ENCODE measurements at places on chromosomes 5 and 9. TPM values are rescaled to one million over a fixed set of nuclear protein-coding genes. Genes with fewer than 3 reads are reported as not detected.

The ADAMTS16 gene
- 0.08 TPM for total RNA-seq

DNA sequence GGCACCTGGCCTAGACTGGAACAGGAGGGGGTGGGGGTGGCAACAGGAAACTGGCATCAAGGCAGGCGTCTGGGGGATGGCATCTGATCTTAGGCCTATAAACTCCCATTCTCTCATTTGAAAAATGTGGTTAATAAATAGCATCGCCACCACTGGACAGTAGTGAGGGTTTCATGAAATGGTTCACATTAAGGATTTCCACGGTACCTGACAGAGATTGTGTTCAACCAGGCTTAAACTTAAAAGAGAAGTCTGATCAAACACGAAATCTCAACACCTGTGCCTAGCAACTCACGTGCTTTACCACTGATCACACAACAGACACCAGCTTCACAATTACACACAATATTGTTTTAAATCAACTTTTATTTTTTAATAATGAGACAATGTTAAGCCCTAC is 3.0 kb downstream of the DENND1A start:
- DNase-seq: no peak

The SPINK13 gene
- not detected for total RNA-seq

GRCh38 chr9:27489087-27489876 is 34.8 kb upstream of the IFNK start:
- peak; percentile 50 for DNase-seq

DNA sequence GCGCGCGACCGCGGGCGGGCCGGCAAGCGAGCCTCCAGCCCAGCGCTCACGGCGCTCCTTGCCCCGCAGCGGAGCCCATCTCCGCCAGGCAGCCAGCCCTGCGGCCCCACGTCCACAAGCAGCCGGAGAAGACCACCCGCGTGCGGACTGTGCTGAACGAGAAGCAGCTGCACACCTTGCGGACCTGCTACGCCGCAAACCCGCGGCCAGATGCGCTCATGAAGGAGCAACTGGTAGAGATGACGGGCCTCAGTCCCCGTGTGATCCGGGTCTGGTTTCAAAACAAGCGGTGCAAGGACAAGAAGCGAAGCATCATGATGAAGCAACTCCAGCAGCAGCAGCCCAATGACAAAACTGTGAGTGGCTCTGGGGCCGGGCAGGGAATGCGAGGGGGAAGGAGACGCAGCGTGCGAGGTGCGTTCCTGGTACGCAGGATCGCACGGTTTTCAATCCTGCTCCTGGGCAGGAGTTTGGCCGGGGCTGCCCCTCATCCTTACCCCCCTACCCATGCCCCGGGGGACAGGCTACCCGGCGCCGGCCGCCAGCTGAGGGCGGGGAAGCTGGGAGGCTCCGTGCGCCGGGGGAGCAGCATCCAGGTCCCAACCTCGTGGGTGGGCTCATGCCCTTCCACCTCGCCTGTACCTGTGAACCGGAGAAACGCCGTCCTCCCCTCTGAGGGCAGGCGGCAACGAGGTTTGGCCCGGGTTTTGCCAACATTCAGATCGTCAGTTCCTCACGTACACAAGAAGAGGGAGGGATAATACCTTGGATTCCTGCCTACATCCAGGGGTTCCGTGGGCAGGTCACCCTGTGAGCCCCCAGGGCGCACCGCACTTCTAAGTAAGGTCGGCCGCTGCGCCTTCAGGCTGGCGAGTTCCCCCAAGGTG is 6.6 kb downstream of the ISL1 start:
- no peak for DNase-seq

The TAS2R1 gene
- not detected for total RNA-seq

DNA sequence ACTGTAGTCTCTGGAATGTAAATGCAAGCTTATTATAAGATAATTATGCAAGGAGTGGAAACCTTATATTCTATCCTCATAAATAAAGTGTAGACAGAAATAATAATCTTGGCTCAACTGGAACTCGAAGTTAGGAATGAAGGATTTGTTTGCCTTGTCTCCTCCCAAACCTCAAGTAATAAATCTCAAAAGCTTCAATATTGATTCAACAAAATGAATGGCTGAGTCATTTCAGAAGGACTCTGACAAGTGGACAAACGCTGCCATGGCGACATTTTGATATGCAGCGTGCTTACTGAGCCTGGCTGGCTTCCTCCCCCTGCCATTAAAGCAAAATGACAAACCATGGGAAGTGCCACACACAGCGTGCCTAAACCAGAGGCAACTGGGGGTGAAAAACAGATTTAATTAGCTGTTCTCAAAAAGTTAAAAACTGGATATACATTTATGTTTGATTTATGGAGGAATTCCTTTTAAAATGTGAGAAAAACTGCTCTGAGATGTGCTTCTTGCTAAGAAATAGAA is 10.5 kb upstream of the ADGRV1 start:
- DNase-seq: no peak

The NUDT12 gene
- total RNA-seq: 3.9 TPM

GRCh38 chr5:55577353-55578060 is 42.7 kb upstream of the PLPP1 start:
- no peak for DNase-seq

DNA sequence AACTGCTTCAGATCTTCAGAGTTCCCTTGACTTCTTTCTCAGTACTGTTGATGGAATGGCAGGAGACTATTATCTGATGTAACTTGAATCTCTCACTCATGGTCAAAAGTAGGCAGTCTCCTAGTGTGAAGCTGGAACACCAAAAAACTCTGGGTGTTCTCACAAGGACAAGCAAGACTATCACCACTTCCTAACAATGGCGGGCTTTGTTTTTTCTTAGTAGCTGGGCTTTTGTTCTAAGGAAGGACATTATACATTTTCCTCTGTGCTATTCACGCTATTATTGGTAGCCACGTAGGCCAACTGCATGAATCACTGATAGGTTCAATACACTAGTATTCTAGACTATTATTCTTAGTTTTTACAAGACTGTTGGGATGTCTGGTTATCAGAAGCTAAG is 67.7 kb upstream of the ATG10 start:
- no peak for DNase-seq

GRCh38 chr5:93192683-93193082 is 388.3 kb downstream of the NR2F1-AS1 start:
- DNase-seq: no peak

DNA sequence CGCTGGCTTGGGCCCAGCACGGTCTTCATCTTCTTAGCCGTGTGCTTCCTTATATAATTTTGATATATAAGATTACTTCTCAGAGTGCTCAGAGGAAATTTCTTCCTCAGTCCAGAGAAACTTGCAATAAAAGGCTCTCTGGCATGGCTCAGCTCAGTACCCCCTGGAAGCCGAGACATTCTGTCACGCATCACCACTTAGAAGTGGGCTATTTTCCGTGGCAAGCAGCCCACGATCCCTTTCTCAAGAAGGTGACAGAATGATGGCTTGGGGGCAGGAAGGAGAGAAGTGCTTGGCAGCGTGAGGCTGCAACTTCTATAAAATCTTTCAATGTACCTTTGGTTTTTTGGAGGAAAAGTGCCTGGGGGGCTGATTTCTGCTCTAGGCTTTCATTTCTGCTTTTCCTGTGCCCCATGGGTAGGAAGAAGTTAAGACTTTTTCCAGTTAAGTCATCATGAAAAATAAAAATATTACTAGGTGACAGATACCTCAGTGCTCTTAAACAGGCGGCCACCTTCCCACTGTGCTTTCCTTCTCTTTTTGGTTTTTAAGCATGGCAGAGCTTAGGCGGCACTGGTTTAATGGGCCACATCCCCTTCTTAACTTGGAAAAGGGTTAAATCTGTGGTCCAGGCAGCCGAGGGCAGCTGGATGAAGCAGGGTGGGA is 104.6 kb downstream of the MVB12B start:
- DNase-seq: no peak

The TMEM161B gene
- total RNA-seq: 23.9 TPM

- DNase-seq: no peak
These were observed 147.8 kb downstream of the MAPKAP1 start for GRCh38 chr9:125559194-125559593.

GRCh38 chr5:32949286-32949970 is 238.3 kb downstream of the NPR3 start:
- DNase-seq: no peak

The PDE6A gene
- not detected for total RNA-seq

DNA sequence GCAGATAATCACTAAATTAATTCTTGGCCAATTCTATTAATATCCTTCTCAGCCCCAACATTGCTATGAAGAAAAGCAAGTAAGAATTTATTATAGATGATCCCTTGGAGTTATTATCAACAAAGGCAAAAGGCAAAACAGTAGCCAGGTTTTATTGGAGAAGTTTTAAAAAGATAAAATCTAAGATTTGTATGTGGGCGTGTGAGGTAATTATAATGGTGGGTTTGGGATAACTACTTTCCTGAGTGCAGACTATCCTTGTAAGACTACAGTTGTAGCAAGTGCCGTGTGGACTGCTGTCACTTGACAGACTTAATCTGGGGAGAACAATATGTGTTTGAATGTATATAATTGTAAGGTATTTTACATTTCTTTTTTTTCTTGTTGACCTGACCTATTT is 23.2 kb downstream of the SLC31A1 start:
- no peak for DNase-seq

The ARSI gene
- not detected for total RNA-seq

- no peak for DNase-seq
These were observed 59.8 kb downstream of the TNC start for GRCh38 chr9:115058175-115058574.

The PSAT1 gene
- 47.2 TPM for total RNA-seq

GRCh38 chr9:79824265-79824664 is 252.5 kb downstream of the TLE4 start:
- no peak for DNase-seq

DNA sequence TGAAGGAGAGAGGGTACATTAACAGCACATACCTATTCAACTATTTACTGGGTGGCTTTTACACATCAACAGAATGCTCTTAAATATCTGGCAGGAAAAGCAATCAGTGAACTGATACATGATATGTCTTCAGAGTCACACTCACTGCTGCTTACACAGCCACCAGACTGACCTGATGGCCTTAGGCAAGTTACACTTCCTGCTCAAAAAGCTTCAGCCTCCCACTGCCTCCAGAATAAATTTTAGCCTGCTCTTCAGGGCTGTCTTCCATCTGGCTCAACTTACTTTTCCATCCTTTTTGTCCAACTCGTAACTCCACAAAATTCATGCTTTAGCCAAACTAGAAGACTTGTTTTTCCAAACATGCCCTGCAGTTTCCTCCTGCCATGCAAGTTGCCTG is 10.7 kb downstream of the LOX start:
- no peak for DNase-seq

- DNase-seq: peak; percentile 2
These were observed 218.5 kb upstream of the ELAVL2 start for GRCh38 chr9:24044576-24044975.

The ADAMTS19 gene
- not detected for total RNA-seq

GRCh38 chr9:8136477-8136876 is 336.9 kb upstream of the DMAC1 start:
- no peak for DNase-seq

- no peak for DNase-seq
These were observed 346 bp downstream of the ATOX1 start for GRCh38 chr5:151758141-151758429.

DNA sequence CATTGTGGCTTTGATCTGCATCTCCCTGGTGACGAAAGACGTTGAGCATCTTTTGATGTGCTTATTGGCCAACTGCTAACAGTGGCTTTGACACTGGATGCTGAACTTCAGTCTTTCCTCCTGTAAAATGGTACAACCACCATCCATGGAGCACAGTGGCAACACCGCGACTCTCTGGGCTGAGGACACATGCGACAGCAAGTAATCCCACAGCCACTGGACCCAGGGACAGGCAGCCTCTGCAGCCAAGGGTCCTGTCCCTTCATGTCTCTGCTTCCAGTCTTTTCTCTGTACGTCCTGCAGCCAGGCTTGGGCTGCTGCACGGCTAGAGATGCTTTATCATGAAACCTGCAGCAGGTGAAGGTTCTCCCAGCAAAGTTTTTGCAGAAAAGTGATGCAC is 83.5 kb downstream of the DAP start:
- no peak for DNase-seq

The TMEM232 gene
- total RNA-seq: 2.0 TPM

The FBXO38 gene
- 34.0 TPM for total RNA-seq

GRCh38 chr5:10789726-10790125 is 28.7 kb upstream of the DAP start:
- DNase-seq: no peak

GRCh38 chr5:145962001-145962400 is 25.6 kb downstream of the SH3RF2 start:
- DNase-seq: no peak

GRCh38 chr5:97192580-97193354 is 9.7 kb upstream of the RIOK2 start:
- peak; percentile 63 for DNase-seq

- no peak for DNase-seq
These were observed 230.0 kb upstream of the RGMB start for GRCh38 chr5:98543490-98543889.

DNA sequence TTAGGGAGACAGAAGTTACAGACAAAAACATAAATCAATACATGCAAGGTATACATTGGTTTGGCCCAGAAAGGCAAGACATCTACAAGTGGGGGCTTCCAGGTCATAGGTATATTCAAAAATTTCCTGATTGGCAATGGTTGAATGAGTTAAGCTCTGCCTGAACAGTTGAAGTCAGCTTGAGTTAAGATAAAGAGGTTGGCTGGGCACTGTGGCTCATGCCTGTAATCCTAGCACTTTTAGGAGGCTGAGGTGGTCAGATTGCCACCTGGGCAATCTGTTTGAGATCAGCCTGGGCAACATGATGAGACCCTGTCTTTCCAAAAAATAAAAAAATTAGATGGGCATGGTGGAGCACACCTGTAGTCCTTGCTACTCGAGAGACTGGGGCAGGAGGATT is 16.3 kb downstream of the TMC1 start:
- no peak for DNase-seq

GRCh38 chr5:31846934-31847333 is 208.0 kb downstream of the PDZD2 start:
- no peak for DNase-seq

DNA sequence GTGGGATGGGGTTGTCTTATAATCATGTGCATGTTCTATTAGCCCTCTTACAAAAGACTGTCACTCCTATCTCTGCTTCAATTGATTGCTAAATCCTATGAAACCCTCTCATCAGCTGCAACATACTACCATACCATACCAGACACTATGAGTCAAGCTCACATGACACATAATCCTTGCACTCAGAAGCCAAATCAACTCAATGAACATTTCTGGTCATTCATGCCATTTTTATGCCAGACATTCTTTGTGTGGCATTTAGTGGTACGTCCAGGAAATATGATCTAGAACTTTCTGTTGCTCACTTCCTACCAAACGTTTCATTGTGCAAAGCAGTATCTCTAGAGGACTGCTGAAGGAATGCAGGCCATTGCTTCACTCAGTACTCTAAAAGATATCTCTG is 159.2 kb upstream of the GNA14 start:
- no peak for DNase-seq

DNA sequence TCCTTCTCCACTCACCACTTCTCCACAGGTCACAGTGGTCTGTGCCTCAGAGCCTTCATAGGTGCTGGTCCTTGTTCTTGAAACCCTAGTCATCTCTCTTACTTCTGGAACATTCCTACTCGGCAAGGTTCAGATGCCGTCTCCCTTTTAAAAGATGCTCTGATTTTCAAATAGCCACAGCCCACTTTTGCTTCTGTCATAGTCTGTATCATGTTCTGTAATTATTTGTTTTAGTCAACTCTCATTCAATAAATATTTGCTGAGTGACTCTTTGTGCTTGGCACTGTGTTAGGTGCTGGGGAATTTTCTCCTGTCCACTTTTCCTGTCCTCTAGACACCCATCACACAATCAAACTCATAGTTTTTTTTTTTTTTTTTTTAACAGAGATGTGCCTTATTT is 181.3 kb upstream of the IL12B start:
- no peak for DNase-seq

The PCDHB3 gene
- total RNA-seq: not detected

All from GM12878 (cell line).